ENCODE measurements at places on chromosomes 3 and 15. TPM values are rescaled to one million over a fixed set of nuclear protein-coding genes. Genes with fewer than 3 reads are reported as not detected.

The SAMMSON gene
- 0.14 TPM for total RNA-seq

The SLC24A5 gene
- total RNA-seq, result not detected

The RGMA gene
- total RNA-seq, result 10.3 TPM

The CPN2 gene
- not detected for total RNA-seq

The MASP1 gene
- total RNA-seq, result 22.1 TPM

The THOC7 gene
- total RNA-seq, result 24.4 TPM

DNA sequence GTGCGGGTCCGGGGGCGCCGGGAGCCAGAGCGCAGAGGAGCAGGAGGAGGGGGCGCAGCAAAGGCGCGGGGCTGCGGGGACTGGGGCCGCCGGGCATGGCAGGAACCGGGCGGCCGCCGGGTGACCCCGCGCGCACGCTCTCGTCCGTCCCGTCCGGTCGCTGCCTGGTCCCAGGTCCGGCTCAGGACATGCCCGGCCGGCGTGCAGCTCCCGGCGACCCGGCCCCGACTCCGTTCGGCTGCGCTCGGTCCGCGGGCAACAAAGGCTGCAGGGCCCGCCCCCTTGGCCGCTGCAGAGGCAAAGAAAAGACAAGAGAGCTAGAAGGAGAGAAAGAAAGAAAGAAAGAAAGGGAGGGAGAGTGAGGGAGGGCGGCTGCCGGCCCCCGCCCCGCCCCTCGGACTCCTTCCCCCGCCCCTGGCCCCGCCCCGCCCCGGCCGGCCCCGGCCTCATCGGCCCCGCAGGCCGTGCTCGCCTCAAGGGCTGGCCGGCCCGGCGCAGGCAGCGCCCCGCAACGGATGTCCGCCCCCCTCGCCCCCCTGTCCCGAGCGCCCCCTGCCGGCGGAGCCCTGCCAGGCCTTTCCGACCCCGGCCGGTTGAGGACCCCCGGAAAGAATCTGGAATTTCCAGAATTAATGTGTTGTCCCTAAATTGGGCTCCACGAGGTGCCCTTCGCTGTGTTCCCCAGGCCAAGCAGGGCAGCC, at the start of gene ADAMTS7:
Gene ADAMTS7, minus strand, starts transcription at position 341 of the 701 bp plus-strand sequence. Its CDS starts 244 bp downstream, at position 97.
- peak; percentile 13 for DNase-seq

- no peak for DNase-seq
These were observed 52.2 kb downstream of the IMPG2 start for GRCh38 chr3:101268141-101268540.

DNA sequence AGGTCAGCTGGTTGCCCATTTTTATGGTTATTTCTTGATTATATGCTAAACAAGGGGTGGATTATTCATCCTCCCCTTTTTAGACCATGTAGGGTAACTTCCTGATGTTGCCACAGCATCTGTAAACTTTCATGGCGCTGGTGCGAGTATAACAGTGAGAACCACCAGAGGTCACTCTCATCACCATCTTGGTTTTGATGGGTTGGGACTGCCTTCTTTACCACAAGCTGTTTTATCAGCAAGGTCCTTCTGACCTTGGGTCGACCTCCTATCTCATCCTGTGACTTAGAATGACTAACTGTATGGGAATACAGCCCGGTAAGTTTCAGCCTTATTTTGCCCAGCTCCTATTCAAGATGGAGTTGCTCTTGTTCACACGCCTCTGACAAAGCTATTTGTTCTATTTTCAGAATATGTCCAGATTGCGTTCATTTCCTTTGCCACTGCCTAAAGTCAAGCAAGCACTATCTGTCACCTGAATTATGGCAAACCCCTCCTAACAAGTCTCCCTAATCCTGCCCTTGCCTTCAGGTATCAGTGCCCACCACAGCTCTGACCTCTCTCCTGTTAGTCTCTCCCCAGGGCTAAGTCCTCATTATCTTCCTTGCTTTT, 308.5 kb downstream of the ROBO2 start:
- no peak for DNase-seq

DNA sequence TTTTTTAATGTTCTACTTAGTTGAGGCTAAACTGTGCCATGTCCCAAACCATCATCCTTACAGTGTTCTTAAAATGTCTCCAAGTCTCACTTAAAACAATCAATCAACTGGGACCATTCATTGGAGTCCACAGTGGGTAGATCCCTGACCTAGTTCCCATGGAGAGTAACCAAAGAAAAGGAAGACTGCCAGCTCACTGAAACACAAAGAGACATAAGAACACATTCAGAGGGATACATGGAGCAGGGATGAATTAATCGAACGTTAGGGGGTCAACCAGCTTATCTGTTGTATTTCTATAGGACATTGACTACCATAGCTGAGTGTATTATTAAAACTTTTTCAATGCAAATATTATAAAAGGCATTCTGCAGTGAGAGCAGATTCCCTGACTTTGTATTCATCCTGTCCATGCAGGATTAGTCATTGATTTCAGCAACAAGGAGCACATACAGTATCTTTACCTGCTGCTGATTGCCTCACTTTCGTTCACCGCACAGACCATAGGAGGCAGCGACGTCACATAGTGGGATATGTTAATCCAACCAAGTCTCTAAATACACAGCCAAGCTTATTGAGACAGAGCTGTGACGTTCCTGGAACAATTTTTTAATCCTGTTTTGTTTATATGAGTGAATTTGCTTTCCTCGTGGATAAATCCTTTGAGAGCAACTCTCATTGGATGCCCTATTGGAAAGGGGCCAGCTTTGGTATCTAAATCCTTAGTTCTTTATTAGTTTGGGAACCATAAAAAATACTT, 364.9 kb upstream of the RBMS3 start:
- no peak for DNase-seq

GRCh38 chr3:5462086-5462485, 274.6 kb downstream of the EDEM1 start:
- DNase-seq, result no peak

GRCh38 chr3:160213191-160213590, 12.0 kb upstream of the C3orf80 start:
- no peak for DNase-seq

GRCh38 chr3:170240671-170241070, 18.4 kb downstream of the PRKCI start:
- DNase-seq, result no peak

DNA sequence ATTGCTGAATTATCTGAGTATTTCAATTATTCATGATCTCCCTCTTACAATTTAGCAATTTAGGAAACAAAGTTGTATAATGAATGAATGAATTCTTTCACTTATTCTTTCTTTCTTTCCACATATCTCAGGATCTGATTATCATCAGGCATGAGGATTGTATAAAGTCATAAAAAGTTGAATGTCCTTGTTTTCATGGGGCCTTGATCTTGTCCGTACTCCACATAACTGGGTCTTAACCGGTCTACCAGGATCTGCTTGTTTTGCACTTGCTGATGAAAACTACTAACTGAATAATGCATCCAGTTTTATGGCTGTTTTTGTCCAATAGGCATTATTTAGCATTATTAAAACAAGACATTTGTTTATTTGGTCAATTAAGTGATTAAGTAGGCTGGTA, 12.6 kb downstream of the C3orf85 start:
- no peak for DNase-seq

DNA sequence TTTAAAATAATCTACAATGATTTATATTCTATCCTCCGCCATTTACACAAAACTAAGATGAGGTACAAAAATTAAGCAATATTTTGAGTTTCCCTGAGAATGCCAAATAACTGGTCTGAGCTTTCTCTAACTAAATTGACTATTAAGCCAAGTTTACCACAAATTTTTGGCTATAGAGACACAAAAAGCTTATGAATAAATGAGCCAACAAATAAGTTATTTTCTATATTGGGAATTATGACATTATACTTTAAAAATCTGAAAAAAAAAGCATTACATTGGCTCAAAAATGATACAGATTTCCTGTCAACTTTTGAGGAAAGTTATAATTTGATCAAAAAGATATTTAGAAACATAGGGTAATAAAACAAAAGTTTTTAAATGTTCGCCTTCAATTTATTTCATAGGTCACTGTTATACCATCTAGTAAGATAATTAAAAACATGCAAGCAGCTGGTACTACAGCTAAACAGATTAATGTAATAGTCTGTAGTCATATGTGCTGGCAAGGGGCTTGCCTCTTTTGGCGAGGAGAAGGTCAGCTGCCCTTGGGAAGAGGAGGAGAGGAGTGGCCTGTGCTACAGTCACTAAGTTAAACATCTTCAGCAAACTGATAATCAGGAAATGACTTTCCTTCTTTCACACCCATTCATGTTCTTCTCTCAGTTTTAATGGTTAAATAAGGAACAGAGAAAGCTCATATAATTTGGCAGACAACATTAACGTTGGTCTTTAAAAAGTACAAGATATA, 318.5 kb downstream of the TBC1D5 start:
- no peak for DNase-seq

DNA sequence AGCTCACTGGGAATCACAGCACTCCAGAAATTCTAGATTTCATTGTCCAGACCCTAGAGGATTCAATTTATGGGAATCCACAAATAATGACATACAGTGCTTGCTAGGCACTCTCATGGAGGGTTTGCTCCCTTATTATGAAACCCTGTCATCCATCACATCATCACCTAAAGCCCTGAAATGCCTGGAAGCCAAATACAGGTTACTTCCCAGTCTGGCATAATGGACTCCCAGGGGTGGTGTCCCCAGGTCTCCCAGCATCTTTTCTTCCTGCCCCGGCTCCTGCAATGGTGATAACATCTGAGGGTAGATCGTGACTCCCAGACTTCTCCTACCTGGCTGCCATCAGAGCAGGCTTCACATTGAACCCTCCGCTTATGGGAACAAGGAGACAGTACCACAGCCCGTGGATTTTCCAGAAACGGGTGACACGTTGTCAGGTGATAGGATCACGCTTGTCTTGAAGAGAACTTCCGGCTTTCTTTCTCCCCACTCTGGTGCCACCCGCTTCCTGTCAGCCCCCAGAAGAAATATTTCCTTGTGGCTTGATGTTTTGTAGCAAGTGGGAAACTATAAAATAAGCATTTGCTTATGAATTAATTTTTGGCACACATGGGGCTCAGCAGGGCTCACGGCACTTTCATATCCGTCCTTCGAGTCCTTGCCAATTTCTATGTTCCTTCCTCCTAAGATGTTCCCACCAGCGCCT, 238.7 kb upstream of the BHLHE40 start:
- DNase-seq, result no peak

- no peak for DNase-seq
These were observed 18.3 kb downstream of the FRMD4B start for GRCh38 chr3:69367586-69367985.

DNA sequence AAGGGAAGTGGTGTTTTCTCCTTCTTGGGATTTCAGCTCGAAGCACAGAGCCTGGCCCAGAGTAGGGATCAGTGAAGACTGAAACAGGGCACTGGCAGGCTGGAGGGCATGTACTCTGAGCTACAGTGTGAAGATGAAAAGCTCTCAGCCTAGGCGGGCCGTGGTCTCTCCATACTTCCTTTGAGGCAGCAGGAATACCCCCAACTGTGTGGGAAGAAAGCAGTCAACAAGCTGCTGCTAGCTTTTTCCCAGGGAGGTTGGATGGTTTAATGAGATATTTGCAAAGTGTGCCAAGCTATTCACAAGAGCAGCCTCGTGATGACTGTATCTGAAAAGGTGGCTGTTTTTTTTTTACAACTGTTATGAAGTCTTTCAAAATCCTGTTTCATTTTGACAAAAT, 47.2 kb downstream of the NMNAT3 start:
- no peak for DNase-seq

DNA sequence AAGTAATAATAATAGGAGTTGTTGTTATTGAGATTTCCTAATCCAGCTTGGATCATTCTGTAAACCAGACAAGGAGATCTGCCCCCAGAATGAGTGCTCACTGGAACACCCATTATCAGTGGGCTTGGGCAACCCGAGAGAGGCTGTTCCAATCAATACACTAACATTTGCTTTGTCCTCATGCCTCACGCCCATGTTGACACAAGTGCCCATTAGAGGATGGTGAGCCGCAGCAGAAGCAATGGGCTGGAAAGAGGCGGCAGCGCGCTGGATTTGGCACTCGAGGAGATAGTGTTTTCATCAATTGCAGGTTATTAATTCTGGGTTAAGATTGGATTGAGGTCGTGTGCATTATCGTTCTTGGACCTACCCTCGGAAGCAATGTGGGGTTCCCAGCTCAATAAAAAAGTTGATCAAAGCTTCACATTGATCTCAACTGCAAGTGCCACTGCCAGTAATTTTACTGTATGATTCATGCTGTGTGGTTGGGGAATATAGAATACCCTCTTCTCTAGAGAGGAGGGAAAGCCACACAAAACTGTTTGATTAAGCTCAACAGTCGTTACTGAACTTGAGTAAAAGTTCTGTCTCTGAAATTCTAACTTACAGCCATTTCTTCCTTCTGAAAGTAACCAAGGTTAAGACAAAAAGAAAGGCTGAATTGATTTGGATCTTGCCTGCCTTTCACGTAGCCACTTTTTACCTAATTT, 15.7 kb downstream of the LYZL4 start:
- no peak for DNase-seq

- no peak for DNase-seq
These were observed 346.8 kb downstream of the EPHA6 start for GRCh38 chr3:97161169-97161568.

- DNase-seq, result peak; percentile 17
These were observed 14.4 kb downstream of the SNAPC5 start for GRCh38 chr15:66483131-66483566.

DNA sequence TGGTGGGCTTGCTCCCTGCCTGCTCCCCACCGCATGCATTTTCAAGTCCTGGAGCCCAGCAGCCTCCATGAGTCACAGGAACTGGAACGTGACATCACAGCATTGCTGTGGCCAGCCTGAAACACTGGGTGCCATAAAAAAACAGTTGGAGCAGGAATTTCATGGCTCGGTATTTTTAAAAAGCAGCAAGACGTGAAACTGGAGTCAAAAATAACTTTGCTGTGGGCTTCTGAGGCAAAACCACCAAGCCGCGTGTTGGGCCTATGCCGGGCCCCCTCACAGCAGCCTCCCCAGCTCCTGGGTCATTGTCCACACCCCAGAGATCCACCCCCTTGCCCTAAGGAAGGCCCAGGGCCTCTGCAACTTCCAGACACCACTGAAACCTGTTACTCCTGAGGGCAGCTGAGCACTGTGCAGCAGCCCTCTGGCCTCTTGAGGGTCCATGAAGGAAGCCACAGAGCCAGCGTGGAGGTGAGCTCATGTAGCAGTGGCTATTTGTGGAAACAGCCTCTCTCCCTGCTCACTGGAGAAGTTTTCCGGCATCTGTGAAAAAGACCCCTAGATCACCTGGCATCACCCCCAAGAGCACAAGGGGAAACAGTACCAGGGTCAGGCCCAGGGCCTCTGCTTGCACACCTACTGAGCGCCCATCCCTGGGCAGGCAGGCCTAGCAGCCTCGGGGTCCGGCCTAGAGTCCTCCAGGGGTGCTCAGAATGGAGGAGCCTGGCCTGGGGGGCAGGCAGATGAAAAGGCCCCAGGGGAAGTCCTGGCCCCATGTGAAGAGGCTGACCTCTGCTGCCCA, 34.0 kb upstream of the DUSP7 start:
- DNase-seq, result no peak

- no peak for DNase-seq
These were observed 53.5 kb downstream of the SEMA5B start for GRCh38 chr3:122973893-122974615.

DNA sequence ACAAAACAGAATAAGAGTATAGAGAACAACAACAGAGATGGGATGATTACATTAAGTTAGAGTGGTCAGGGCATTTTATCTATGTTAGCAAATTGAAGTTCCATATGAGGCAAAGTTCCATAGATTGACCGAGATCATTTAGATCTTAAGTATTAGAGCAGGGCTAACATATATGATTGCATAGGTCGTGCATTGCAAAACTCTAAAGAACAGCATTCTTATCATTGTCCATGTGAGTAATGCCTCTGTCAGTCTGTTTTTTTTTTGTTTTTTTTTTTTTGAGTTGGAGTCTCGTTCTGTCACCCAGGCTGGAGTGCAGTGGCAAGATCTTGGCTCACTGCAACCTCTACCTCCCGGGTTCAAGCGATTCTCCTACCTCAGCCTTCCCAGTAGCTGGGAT, 341.7 kb upstream of the KCNH8 start:
- no peak for DNase-seq

Data from prostate gland (tissue), 2 donors.